ENCODE measurements at places on chromosomes 16 and 17.

DNA sequence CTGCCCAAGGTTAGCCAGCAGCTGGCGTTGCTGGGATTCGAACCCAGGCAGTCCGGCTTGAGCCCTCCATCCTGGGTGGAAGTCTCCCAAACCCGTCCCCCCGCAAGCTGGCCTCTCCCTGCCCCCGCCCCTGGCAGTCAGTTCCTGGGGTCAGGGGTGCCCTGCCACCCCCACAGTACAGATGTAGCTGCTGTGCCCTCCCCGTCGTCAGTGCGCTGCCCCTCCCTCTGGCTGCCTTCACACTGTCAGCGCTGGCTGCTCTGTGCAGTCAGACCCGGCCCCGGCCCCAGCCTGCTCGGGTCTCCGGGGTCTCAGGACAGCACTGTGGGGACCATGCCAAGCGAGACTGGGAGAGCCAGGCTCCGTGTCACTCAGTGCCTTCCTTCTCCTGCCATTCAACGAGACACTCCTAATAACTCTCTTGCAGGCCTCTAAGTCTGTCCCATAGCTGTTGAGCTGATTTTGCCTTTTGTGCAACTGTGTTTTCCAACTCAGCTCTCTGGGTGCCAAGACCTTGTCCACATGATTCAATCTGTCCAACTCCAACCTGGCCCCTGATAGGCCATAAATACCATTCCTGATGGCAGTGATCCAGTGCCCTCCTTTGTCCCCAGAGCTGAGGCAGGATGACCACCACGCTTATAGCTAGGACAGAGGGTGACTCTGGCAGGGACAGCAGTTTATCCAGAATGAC lies 55.5 kb upstream of the IL34 start:
- no peak for DNase-seq

- DNase-seq = no peak
Measured at GRCh38 chr16:16062023-16062937, 112.9 kb downstream of the ABCC1 start.

DNA sequence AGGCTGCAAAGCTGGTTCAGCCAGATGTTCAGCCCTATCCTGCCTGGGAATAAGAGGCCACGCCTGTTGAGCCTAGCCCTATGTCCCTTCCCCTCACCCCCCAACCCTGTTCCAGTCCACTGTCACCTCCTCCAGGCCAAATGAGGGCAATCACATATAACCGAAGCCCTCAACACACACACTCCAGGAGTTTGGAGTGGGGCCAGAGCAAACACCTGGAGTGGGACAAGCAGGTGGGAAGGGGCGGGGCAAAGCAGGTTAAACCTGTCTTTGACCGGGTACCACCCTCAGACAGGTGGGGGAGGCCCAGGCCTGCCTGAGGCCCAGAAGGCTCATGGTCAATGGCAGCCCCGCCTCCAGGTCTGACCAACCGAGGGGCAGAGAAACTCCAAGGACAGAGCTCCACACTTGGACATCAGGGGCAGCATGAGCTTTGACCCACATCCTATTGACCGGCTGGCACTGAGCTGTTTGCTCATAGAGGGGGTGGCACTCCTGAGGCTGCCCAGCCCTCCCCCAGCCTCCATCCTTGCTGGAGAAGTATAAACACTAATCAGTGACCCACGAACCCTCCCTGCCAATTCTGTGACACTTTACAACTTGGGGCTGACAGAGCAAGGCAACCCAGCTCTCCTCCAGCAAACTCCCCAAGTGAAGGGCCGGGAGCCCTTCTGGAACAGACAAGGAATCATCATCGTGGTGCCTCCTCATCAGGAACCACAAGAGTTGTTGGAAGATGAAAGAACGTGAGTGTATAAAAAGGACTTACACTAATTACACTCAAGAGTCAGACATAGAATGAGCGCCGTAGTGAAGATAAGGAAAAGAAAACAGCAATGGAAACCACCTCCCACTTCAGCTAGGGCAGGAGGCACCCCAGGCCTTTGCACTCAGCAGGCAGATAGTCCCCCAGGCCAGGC lies 1.5 kb downstream of the ESRP2 start:
- DNase-seq = no peak

GRCh38 chr17:13575922-13576419 lies 25.8 kb downstream of the HS3ST3A1 start:
- DNase-seq = no peak
